ENCODE measurements at places on chromosomes 5 and 9. TPM values are rescaled to one million over a fixed set of nuclear protein-coding genes. Genes with fewer than 3 reads are reported as not detected.

Gene GPX3
- total RNA-seq, result 855 TPM

DNA sequence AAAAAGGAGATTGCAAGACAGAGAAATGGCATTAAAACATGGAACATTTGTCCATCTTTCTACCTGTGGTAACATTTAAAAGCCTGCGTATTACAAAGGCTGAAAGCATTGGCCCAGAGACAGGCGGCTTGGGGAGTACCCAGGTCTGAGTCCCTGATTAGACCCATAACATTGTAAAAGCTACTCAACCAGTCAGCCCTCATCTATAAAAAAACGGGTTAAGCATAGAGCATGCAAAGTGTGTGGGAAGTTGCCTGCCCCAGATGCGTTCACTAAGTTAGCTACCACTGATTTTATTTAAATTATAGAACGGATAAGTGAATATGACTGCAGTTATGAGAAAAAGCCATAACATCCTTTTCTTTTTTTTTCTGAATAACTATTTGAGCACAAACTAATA lies 276.1 kb downstream of the CDH12 start:
- no peak for DNase-seq
- no peaks in the 10 kb centered on the region for H3K36me3 ChIP-seq
- H3K4me3 ChIP-seq, result no peak overlapping the region
- no peaks in the 10 kb centered on the region for H3K4me1 ChIP-seq

Gene SAP30L
- 43.2 TPM for total RNA-seq

Gene SOHLH1
- not detected for total RNA-seq

DNA sequence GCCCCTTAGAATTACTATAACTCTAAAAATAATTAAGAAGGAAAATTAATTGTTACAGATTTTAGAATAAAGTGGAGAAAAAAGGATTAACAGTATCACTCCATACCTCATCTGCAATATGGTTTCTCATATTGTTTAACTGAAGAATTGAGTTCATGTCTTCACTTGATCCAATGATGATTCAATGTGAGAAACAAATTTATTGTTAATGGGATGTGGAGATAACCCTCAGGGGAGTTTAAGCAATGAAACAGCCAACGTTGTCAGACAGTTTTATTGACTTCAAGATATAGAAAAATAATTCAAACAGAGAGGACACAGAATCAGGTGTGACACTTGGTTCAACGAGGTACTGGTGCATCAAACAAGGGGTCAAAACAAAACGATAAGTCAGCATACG lies 665.2 kb upstream of the ACO1 start:
- H3K4me1 ChIP-seq, result no peaks in the 10 kb centered on the region
- no peak overlapping the region for H3K27ac ChIP-seq
- no peaks in the 10 kb centered on the region for H3K36me3 ChIP-seq
- no peak for DNase-seq

Gene HBEGF
- 43.2 TPM for total RNA-seq

All from lower lobe of right lung (tissue), 2 donors.